ENCODE measurements at places on chromosomes 3 and 15.

GRCh38 chr3:62481962-62482361 lies 108.6 kb upstream of the FEZF2 start:
- no peak for DNase-seq

DNA sequence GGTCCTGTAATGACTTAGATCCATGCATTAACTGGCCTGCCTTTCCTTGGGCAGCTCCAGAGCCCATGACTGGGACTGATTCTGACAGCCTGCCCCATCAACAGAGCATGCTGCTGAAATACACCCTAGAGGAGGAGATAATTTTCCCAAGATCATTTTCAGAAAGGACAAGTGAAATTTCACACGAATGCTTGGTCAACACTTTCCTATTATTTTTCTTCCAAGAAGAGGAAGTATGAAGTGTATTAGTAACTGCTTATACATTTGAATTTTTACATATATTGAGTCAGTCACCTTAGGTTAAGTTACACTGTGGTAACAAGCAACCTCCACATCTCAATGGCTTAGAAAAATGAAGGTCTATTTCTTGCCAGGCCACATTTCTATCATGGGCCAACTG lies 9.7 kb upstream of the NMNAT3 start:
- no peak for DNase-seq

DNA sequence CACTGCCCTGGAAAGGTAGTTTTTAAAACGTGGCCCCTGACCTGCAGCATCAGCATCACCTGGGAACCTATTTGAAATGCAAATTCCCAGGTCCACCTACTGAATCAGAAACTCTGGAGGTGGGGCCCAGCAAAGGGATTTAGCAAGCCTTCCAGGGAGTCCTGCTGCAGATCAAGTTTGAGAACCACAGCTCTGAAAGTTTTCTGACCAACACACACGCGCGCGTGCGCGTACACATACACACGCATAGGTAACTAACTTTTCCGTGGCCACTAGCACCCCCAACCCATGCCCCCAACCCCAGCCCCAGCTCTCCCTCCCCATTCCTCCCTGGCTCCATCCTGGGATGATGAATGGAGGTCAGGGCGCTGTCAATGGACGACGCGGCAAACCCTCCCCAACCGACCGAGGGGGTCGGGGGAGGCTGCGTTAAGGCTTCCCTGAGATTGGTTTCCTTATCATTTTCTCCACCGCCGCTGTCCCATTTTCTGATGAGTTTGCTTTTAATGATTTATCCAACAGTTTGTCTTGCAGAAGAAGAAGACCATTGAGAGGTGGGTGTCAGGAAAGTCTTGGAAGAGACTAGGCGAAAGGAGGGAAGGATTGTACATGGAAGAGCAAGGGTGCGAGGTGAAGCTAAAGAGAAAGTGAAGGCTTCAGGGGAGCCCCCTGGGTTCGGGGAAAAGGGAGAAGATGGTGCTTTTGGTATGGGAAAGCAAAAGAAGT lies 590 bp upstream of the BOC start:
- DNase-seq = no peak

- DNase-seq = no peak
These were observed 12.4 kb upstream of the HHLA2 start for GRCh38 chr3:108283989-108284388.

- no peak for DNase-seq
These were observed 30.3 kb downstream of the IL12A start for GRCh38 chr3:160018959-160019358.

GRCh38 chr3:45659661-45660566 lies 29.3 kb upstream of the SACM1L start:
- DNase-seq = no peak

GRCh38 chr3:138241061-138241460 lies 54.0 kb downstream of the ARMC8 start:
- DNase-seq = no peak

DNA sequence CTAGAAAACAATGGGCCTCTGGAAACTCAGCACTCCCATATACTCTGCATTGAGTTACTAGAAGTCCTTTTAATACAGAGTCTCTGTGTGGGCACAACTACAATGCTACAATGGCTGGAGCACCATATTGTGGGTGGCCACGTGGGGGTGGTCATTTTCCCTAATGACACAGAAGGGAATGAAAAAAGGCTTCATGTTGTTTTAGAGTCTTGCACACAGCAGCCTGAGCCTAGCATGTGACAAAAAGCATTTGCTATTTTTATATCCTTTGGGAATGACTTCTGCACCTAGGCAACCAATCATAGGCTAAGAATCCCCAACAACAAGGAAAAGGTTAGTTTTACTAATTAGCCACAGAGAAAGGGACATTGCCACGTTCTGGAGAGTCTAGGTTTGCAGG lies 120.6 kb downstream of the PPM1L start:
- DNase-seq = no peak

DNA sequence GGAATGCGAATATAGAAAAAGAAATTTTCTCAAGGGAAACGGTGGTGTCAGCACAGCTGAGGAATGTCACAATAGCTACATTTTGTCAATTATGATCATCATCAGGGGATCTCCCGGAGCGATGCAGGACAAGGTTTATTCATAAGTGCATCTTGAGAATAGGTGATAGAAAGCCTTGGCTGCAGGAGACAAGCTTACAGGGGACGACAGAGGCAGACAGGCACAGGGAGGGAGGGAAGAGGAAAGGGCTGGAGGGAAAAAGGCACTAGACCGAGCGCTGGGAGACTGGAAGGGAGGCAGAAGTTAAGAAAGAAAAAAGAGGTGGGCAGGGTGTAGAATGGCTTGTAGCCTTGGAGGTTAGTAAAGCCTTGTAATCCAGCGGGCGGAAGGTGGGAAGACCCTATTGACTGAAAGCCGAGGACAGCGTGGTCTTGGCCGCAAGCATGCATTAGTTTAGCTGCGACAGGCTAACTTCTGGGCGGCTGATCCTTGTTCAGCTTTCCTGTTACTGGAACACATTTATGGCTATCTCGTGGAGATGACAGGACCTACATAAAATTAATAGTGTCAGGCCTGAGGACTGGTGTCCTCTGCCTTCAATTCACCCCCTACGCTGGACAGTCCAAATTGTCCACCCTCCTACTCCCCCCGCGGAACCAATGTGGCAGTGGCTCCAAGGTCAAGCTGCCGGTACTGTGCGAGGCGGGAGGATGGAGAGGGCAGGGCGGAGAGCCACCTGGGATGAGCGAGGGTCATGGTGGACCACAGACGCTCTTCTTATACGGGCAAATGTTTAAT lies 1.4 kb upstream of the NECTIN3 start:
- DNase-seq = no peak
